ENCODE measurements at places on chromosomes 13 and 19.
A peak's percentile ranks its signal among the peaks of the same experiment; 100 is the strongest.

DNA sequence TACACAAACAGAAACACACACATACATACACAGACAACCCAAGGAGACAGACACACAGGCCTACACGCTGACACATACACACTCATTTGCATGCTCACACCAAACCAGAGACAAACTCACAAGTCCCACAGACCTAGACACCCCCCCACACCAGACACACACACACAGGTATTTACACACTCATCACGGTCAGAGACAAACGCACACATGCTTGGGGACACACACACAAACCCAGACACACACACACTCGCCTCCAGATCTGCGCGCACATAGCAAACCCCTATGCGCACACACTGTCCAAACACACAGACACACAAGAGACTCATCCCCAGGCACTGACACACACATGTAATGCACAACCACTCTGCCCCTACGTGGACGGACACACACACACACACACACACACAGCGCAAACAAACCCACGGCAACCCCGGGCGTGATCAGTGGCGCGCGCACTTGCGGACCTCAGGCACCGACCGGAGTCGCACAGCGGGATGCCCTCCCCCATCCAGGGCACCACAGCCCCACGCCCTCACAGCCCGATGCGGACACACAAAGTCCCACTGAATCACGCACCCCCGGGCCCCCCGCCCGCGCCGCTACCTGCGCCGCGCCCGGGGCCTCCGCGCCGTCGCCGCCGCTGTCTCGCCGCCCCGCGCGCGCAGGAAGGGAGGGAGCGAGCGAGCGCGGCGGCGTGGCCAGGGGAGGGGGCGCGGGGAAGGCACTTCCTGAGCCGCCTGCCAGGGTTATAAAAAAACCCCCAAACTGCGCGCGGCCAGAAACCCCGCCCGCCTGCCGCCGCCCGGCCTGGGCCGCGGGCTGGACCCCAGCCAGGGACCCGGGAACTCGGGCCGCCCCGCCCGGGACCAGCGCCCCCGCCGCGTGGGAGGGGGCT, at the start of gene ADAMTS10:
Gene ADAMTS10, minus strand, starts transcription at position 675 of the 895 bp plus-strand sequence. CDS start 5,005 bp downstream, outside the sequence.
- DNase-seq = no peak

DNA sequence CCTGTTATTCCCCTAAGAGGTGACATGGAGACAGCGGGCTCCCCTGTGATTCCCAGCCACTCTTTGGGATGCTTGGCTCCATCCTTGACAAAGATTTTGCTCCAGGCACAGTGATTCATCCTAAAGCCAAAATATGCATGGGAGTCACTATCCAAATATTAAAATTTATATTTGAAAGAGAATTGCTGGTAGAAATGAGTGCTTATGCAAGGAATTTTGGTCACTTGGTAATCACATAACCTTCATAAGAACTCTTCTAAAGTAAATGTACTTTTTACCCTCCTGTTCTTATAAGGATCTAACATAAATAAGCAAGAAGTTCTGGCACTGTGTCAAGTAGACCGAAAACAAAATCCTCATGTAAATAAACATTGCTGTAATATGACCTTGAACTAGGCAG, 385.8 kb downstream of the ITGBL1 start:
- DNase-seq = no peak

GRCh38 chr13:37134411-37135041, 29.1 kb upstream of the CSNK1A1L start:
- no peak for DNase-seq

- DNase-seq = no peak
Observed at GRCh38 chr13:111177081-111177711, 62.1 kb downstream of the ARHGEF7 start.

GRCh38 chr19:31330237-31330636, 19.0 kb downstream of the TSHZ3 start:
- DNase-seq = no peak

DNA sequence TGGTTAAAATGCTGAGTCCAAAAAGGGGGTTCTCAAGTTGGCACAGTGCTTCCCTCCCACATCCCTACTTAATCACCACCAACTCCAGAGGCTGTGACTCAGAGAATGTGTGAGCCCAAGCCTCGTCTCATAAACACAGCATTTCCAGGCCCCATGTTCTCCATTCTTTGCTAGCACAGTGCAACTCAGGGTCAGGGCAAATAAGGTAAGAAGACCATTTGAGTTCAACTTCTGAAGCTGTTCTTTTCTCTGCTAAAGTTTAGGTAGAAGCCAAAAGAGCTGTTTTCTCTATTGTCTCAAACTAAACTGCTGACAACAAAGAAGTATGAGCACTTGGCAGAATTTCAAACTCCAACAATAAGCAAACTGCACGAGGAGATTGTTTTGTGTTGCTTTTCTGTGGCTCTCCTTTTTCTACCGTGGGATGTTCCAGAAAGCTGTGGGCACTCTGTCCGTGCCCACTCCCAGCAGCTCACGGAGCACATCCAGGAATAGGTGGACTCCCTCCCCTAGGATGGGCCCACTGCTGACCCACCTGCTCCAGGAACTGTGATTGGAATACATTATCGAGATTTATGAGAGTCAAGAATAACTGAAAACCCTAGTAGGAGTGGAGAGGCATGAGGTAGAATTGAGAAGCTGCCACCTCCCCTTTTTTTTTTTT, 494.3 kb downstream of the COG6 start:
- peak; percentile 81 for DNase-seq

DNA sequence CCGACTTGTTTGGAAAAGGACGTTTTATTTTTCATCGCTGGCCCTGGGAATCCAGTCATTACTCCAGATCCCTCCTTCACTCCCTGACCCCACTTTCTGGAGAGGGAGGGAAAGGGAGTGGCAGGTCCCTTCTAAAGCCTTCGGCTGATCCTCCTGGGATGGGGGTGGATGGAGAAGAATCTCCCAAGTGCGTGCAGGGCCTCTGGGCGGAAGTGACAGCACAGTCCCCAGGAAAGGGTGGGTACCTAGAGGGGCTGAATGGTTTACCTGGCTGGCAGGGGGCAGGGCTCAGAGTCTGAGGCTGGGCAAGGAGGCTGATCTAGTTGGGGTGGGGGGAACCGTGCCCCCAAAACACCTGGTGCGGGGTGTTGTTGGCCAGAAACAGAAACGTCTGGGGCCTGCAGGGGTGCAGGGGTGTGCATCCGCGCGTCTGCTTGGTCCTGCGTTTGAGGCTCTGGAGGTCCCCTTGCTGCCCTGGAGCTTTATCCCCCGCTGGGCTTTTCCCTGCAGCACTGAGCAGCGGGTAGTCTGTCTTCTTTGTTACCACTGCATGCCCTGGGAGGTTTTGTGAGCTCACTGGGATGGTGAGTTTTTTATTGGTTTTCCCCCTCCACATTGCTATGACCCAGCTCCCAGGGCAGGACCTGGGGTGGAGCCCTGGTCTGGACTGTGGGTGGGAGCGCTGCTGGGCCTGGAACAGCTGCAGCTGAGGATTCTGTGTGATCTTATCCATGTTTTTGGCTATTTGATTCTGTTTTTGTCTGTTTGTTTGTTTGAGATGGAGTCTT, 3.0 kb upstream of the ZNF628 start:
- DNase-seq = no peak

DNA sequence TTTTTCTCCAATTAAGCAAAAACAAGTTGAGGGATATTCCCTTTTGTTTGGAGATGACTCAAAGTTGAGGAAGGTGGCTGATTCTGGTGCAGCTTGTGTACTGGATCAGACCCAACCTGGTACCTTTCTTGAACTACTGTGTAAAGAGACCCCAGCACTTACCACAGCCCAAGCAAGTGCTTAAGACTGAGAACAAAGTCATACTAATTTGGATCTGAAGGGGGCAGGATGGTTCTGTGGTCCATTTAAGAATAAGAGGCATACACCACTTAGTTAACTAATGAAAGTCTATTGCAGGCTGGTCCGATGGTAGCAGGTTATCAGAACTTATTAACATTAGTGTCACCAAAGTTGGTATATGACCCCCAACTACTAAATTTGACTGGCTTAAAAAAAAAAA, 6.3 kb downstream of the THSD1 start:
- DNase-seq = no peak

DNA sequence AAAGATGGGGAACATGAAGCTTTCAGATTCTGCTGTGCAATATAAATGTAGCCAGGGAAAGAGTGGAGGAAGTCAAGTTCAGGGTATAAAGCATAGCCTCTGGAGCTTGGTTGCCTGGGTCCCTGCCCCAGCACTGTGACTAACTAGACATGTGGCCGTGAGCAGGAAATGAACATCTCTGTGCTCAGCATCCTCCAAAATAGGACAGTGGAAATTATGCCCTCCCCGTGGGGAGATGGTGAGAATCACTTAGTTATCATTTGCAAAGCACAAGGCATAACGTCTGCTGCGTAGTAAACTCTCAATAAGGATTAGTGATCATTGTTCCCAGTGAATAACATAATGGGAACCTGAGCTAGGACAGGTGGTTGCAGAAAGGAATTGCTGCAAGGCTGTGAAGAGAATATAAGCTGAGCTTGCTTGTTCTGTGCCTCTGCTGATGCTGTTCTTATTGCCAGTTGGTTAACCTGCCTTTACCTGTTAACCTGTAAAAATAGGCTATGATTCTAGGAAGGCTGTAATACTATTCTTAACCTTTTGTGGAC, 441.0 kb downstream of the COG6 start:
- DNase-seq = no peak

DNA sequence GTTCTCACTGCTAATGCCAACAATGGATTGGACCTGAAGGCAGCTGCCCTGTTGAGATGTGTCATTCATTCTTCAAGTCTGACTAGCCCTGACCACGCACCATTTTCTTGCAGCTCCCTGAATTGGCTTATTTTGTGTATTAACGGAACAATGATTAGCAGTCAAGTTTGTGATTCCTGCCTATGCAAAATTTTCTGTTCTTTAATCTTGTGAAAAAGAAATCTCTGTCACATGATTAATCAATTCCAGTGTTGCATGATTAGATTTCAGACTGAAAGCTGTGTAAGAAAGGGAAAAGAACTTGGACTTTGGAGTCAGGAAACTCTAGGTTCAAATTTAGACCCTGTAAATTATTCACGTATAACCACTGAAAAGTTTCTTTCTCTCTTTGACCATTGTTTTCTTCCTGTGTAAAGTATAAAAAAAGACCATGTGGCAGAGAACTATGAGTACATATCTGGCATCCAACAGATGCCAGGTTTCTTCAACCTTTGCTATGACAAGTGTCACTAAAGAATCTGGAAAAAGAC, 64.5 kb upstream of the SLC10A2 start:
- DNase-seq = no peak

DNA sequence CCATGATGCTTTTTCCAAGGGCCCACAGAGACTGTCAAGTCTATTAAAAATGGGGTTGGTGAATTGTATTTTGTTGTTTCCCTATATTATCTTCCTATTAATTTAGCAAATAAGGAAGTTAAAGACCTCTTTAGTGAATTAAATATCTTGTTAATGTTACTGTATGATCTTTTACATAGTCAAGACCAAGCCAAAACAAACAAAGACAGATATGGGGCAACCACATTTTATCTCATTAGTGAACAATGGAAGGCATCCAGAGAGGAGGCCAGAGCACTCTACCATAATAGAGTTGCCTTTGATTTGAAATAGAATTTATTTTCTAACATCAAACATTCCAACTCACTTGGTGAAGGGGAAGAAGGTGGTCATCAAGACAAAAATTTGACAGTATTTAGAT, 169.4 kb downstream of the B3GLCT start:
- DNase-seq = no peak

DNA sequence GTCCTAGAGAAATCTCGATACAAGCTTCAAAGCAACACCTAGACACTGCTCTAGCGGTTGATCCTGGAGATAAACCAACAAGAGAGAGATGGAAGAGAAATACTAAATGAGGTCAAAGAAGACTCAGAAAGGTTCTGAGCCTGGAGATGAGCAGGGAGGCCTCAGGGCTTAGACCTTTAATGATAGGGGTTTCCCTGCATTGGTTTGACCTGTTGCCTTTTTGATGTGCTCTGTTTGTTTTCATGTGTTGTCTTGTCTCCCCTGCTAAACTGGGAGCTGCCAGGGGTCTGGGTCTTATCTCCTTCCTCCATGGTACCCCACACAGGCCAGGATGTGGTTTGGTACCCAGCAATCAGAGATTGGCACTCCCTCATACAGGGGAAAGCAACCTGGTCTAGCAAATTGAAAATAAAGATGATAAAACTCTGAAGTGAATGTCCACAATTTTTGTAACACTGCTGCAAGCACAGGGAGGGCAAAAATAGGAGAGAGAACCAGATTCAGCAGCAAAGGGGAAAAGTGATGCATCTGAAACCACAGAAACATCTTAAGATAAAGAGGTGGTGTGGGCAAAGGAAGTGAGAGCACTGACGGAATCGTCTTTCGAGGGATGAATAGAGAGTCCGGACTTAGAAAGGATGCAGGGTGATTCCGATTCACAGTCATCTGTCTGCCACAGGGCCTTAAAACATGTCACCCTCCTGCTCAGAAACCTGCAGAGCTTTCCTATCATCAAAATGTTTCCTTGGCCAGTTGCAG, 3.5 kb downstream of the FFAR2 start:
- no peak for DNase-seq

DNA sequence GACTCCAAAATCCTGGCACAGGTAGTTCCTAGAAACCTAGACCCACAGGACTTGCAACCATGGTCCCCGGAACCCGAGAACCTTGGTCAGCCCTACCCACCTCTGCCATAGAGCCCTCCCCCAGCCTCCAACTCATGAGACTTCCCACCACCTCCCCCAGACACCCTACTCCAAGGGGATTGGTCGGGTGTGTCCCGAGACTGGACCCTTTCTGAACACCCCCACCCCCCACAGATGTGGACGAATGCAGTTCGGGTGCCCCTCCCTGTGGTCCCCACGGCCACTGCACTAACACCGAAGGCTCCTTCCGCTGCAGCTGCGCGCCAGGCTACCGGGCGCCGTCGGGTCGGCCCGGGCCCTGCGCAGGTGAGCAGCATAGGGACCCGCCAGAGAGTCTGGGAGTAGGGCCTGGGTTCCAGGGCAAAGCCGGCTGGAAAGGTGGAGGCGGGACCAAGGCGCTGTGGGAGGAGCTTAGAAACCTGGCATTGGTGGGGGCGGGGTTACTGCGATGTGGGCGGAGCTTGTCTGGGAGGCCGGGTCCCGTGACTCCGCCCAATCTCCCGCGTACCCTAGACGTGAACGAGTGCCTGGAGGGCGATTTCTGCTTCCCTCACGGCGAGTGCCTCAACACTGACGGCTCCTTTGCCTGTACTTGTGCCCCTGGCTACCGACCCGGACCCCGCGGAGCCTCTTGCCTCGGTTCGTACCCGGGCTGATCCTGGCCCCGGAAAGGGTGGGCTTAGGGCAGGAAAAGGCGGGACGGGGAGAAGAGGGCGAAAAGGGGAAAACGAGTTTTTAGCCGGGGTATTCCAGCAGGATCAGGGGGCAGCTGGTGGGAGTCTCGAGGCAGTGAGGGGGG, 11.9 kb downstream of the LTBP4 start:
- peak; percentile 33 for DNase-seq

Data from inflammatory macrophage treated with lipopolysaccharide for 1 hour (primary cell).